ENCODE measurements at places on chromosomes 2 and 18. TPM values are rescaled to one million over a fixed set of nuclear protein-coding genes. Genes with fewer than 3 reads are reported as not detected.

Gene CD207
- total RNA-seq = not detected

Gene CRYGD
- total RNA-seq = not detected

Gene GRHL1
- total RNA-seq = 1.7 TPM

Gene EMILIN2
- total RNA-seq = 8.7 TPM

Gene STEAP3
- 40.9 TPM for total RNA-seq

Gene SLC5A7
- total RNA-seq = not detected

All from A549 treated with DMSO at 1 μM for 4 hours (cell line).